ENCODE measurements at places on chromosomes 1 and 21.

DNA sequence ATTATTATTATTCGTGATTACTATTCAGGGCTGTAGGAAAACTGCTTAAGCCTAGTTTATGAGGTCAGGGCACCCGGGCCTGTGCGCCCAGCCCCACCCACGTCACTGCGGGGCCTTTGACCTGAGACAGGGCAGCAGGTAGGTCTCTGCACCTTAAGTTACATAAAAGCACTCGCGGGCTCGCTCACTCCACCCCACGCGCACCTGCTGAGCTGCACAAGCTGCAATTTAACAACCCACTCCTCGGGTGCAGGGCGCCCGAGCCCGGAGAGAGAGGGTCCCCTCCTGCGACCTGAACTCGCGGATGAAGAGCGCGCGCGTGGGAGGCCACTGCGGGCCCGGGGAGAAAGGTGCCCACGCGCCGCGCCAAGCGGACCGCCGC lies 477 bp downstream of the ICMT start:
- no peak for DNase-seq

GRCh38 chr1:31793586-31794285 lies 22.1 kb downstream of the SPOCD1 start:
- no peak for DNase-seq

- DNase-seq = no peak
Measured at GRCh38 chr1:241927321-241927720, 30.2 kb upstream of the BECN2 start.

DNA sequence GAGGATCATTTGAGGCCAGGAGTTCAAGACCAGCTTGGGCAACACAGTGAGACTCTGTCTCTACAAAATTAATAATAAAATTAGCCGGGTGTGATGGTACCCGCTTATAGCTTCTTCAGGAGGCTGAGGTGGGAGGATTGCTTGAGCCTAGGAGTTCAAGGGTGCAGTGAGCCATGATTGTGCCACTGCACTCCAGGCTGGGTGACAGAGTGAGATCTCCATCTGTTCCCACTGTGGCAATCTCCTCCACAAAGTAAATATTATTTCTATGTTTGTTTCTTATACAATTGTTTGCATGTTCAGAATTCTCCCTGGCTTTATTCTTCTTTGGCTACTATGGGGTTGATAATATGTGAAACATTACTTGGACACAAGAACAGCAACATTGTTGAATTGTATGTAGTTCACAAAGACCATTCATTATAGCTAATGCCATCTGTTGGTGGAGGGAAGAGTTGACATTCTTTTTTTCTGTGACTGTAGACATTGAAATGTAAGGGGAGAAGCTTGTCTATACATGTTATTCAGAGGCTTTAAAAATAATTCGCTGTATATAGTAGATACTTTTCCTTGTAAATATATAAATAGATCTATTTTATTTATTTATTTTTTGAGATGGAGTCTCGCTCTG lies 47.8 kb upstream of the SRSF10 start:
- peak; percentile 41 for DNase-seq

DNA sequence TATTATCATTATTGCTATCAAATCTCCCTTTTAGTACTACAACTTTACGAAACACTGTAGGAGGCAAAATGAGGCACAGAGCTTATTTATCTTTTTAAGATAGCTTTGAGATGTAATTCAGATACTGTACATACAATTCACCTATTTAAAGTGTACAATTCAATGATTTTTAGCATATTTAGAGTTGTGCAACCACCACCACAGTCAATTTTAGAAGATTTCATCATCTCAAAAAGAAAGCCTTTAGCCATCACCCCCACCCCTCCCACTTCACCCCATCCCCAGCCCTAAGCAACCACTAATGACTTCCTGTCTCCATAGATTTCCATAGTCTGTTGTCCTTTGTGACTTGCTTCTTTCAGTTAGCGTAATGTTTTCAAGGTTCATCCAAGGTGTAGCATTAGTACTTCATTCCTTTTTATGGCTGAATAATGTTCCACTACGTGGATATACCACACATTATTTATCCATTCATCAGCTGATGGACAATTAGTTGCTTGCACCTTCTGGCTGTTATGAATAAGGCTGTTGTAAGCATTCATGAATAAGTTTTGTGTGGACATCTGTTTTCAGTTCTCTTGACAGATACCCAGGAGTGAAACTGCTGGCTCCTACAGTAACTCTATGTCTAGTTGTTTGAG lies 9.4 kb upstream of the CAPN9 start:
- DNase-seq = no peak

- no peak for DNase-seq
Measured at GRCh38 chr1:67171574-67171955, 5.3 kb downstream of the IL23R start.

DNA sequence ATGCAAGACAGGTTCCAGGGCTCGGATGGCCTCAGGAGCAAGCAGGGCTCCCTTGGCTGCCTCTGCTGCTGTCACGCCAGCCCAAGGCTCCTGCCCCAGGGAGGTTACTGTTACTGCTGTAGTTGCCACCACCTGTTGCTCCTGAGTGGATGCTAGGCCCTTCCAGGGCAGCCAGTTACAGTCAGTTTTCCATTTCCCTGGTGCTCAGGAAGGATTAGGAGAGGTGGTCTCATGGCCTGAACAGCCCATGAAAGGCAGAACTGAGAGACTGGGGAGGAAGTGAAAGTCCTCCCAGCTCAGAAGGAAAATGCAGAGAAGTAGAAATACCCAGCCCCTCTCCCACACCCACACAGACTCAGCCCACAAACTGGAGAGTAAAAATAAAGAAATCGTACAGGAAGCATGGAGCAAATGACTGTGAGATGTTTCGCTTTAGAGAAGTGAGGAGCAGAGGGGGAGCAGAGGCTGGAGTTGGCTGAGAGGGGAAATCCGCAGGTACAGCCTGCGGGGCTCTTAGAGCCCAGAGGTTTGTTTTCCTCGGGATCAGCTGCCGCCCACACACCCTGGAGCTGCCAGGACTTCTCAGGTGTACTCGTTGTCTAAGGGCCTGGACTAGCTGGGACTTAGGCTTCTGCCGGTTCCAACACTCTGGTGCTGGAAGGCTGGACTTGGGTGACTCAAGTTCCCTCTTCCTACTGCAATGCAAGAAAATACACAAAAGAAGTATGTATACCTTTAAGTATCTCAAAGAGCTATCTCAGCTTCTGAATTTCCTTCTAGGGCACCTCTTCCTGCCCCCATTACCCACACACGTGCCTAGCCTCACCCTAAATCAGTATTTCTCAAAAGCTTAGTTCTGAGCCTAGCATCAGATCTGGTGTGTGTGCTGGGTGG lies 2.3 kb downstream of the IL6R start:
- DNase-seq = no peak

- no peak for DNase-seq
Measured at GRCh38 chr1:176456795-176457194, 6.2 kb upstream of the PAPPA2 start.

- DNase-seq = no peak
Measured at GRCh38 chr1:6409053-6409452, 10.7 kb downstream of the HES2 start.
